ENCODE measurements at places on chromosomes 12 and 14. TPM values are rescaled to one million over a fixed set of nuclear protein-coding genes. Genes with fewer than 3 reads are reported as not detected.

GRCh38 chr12:131050463-131051154 is 96.9 kb downstream of the ADGRD1 start:
- DNase-seq = no peak

GRCh38 chr12:14961466-14962152 is at the start of gene ARHGDIB:
TSS of gene ARHGDIB (minus strand) at chr12:14961601. CDS start at chr12:14950712, 10,889 bp downstream.
- DNase-seq = no peak

Gene DBX2
- not detected for polyA plus RNA-seq

GRCh38 chr12:55972911-55973598 is 823 bp upstream of the RAB5B start:
- peak; percentile 40 for DNase-seq

Gene HSPA2
- 10.0 TPM for polyA plus RNA-seq

DNA sequence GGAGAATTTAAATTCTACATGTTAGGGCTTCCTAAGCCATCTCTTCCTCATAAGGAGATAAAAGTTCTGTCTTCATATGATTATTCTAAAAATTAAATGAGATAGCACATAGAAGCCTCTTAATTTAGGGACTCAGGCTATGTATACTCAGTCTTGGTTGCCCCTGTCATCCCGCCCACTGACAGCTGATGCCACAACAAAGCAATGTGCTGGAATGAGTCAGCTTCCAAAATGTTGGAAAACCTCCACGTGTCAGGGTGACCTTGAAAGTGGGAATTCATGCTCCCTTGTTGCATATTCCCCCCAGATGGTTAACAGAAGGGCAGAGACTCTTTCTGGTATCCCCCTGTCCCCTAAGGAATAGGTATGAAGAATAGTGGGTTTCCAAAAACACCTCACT is 238.0 kb upstream of the DDHD1 start:
- no peak for DNase-seq

Gene PDE3A
- 7.3 TPM for polyA plus RNA-seq

- DNase-seq = peak; percentile 48
These were observed 24.2 kb upstream of the HIF1A start for GRCh38 chr14:61671082-61671481.

- DNase-seq = no peak
These were observed 44.6 kb upstream of the EVL start for GRCh38 chr14:100020629-100021028.
